ENCODE measurements at places on chromosomes 7 and 10.
A peak's percentile ranks its signal among the peaks of the same experiment; 100 is the strongest.

DNA sequence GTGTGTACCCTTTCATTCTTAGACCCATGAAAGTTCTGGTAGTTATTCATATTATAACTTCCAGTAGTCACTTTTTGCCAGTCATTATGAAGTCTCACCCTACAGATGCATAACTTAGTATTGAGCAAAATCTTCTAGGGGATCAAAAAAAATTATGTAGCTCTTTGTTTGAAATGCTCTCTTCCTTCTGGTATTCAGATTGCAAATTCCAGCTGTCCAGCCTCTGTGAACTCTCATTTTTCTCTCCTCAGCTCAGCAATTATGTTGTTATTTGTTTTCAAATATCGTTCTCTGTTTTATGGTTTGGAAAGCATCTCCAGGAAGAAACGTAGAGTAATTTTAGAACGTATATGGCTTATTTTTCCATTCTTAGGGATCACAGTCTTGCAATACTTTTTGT, 442.5 kb downstream of the SEMA3D start:
- DNase-seq: no peak

GRCh38 chr7:55211726-55212125, 153.4 kb upstream of the LANCL2 start:
- DNase-seq: no peak

DNA sequence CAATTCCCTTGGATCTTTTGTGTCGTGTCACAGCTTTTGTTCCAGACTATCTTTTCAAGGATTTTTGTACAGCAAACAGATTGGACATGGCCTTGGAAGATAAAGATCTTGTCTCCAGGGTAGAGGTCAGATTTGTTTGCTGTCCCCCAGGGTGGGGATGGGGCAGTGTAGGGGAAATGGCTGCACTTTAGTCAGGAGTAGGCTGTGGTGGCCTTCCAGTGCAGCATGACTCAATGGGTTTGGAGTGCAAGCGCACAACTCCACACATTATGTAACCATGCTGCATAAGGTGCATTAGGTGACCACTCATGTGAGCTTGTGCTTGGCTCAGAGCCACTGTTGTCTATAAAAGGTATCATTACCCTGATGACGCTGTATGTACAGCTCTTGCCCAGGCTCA, 23.9 kb upstream of the ADAMTS14 start:
- DNase-seq: no peak

DNA sequence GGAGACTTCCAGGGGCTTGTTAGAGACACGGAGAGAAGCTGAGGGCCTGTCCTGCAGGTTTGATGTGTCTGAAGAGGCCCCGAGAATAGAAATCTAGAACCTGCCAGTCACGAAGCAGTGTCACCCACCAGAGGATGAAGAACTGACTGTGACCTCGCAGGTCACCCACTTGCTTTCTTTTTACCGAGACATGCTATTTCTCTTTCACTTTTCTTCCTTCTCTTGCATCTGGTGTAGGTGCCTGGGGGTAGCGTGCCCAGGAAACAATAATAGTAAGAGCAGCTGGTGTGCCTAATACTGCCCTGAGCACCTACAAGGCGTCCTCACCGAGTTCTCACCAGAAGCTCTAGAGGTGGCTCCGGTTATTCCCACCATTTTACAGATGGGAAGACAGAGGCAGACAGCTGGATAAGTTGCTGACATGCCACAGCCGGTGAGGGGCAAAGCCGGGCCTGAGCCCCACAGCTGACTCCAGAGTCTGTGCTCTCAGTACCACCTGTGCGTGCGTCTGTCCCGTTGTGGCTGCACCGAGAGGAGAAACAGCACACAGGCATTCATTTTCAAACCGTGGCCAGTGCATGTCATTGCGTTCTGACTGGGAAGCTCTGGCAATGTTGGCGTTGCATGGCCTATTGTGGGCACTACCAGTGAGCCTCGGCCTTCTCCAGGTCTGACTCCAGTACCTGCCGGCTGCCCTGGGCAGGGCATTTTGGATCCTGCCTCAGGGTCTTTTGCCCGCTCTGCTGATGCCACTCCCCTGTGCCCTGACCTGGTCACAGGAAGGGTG, 7.8 kb downstream of the CHST3 start:
- DNase-seq: no peak

DNA sequence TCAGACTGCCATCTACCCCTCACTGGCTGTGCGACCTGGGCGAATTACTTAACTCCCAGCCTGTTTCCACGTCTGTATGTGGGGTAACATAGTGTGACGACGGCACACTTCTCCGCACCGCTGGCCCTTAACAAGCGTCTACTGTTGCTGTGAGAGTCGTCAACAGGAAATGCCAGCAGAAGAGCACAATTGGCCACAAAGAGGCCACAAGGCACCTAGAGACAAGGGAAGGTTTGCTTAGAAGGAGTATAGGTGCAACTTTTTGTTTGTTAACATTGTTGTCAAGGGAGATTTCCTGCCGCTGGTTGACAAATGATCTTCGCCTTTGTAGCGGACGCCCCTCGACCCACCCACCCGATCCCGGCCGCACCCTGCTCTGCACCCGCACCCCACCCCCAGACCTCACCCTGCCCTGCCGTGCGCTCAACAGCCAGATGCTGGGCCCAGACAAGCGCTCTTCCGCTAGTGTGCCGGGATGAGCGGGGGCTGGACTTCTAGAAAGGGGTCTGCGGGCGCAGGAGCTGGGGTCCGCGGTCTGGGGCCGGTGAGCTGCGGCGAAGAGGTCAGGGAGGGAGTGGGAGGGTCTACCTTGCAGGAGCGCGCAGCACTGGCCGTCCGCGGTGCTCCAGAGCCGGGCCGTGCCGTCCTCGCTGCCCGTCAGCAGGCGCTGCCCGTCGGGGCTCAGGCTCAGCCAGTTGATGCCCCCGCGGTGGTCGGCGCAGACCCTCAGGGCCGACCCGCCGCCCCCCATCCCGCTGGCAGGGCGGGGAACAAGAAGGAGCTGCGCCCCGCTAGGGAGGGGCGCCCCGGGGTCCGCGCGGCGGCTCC, 785 bp downstream of the WDR86 start:
- peak; percentile 73 for DNase-seq

DNA sequence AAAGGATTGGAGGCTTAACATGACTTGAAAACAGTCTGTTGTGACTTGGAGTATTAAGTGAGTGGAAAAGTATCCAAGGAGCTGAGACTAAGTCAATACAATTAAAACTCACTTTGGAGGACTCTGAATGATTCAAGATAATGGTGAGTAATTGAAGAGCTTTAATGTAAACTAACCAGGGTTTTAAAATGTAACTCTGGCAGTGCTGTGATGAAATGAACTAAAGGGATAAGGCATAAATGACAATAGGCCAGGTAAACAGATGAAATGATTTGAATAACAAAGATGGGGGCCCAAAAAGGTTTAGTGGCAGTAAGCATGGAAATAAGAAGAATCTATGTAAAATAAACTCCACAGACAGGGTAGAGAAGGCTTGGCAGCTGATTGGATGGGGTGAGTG, 316.5 kb upstream of the CACNA2D1 start:
- no peak for DNase-seq

DNA sequence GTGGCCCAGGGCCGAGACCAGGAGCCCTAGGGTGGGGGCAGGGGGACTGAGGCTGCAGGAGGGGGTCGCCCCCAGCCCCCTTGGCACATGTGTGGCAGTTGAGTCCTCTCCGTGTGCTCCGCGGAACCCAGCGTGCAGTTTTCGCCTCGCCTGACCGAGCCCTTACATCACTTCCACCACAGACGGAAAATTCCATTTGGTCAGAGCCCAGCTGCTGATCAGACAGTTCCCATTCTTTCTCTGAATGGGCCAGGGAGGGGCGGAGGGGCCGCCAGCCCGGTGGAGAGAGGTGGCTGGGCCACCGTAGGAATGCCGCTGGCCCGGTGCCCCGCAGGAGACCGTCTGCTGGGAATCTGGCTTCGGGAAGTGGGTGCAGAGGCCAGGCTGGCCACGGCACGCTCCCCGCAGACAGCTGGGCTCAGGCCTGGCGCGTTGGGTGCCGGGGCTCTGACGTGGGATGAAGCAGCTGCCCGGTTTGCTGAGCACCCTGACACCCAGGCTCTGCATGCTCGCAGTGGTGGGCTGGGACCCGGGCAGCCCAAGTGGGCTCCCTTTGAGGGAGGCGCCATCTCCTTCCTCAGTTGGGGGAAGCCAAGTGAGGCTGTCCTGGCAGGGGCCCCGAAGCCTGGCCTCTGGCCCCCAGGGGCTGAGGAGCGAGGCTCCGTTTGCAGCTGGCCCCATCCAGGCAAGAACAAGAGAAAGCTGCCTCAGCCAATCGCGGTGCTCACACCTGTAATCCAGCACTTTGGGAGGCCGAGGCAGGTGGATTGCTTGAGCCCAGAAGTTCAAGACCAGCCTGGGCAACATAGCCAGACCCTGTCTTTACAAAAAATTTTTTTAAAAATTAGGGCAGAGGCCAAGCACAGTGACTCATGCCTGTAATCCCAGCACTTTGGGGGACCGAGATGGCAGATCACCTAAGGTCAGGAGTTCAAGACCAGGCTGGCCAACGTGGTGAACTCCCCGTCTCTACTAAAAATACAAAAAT, 9.9 kb downstream of the TTYH3 start:
- no peak for DNase-seq

GRCh38 chr7:47734949-47735291, 153.0 kb upstream of the TNS3 start:
- no peak for DNase-seq

DNA sequence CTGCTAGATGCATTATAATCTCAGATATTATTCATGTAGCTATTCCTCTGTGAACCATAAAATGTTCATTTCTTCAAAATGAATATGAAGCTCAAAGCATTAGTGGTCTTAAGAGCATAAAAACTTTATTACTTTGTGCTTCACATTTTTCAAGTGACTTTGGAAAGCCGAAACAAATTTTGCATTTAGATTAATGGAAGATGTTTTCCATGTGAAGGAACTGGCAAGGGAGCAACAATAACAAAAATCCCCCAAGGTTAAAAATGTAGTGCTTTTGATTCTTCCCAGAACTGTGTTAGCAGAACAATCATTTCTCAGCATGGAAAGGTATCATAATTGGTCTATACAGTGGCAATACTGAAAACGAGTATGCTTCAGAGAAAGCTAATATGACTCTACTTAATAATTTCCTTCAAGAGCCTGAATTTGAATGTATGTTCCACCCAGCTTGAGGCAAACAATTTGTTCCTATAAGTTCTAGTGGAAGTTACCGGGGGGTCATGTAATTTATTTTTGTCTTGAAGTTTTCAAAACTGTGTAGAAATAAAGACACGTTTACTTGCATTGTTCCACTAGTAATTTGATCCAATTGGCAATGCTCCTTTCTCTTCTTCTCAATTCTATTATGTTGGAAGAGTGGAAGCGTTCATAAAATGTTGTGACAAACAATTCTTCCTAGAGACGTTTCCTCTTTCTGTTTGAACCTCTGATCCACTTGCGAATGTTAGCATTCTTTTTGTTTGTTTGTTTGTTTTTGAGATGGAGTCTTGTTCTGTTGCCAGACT, 665.4 kb downstream of the AUTS2 start:
- no peak for DNase-seq

DNA sequence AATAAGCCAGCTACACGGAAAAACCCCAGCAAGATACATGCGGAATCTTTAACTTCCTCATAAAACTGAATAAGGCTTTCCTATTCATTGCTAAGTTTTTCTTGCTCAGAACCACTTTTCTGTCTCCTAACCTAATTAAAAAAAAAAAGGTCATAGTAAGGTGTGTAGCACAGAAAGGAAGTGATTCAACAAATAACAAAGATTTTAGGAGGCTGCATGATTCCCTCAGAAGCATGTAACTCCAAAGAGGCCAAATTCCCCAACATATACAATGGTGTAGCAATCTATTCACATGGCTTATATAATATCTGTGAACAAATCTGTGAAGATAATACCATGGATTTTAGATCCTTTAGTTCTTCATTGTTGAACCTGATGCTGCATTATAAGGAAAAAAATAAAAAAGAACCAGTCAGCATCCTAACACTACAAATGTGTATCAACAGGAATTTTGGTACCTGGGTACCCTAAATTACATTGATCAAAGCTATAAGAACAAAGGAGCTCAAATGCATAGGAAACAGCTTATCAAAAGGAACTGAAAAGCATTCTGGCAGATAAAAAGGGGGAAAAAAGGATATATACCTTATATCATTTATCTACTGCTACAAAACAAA, 63.8 kb downstream of the IMMP2L start:
- no peak for DNase-seq

DNA sequence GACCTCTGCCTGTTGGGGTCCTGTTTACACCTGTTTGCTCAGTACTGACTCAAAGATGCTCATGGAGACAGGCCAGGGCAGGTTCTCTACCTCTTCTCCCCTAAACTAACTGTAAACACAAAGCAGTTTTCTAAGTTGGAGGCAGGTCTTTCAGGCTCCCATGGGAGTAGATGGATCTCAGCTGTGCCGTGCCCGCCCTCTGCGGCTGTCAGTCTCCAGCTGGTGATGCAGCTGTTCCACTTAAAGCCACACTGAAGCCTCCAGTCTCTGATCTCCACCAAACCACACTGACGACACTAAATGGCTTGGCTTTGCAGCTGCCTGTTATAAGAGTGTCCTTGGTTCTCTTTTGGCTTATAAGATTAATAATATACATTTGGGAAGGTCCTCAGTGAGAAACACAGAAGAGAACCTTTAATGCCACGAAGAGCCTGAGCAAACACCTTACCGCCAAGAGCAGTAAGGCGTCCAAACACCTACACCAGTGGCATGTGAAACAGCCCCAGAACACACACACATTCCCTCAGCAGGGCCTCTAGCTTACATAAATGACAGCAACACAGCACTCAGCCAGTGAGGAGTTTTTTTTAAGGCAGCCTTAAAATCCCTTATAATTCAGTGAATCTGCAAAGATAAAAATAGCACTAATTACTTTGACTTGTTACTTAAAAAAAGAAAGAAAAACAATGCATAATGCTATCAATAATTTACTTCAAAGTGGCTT, 60.4 kb upstream of the KCNIP2 start:
- peak; percentile 25 for DNase-seq

Measured in activated CD4-positive, alpha-beta T cell treated with anti-CD3 and anti-CD28 coated beads, Interleukin-2, amount 10 ng/mL, durations not matched to agents 7 days and 5 days (primary cell).